ENCODE measurements at places on chromosomes 16 and 17.
A peak's percentile ranks its signal among the peaks of the same experiment; 100 is the strongest.

DNA sequence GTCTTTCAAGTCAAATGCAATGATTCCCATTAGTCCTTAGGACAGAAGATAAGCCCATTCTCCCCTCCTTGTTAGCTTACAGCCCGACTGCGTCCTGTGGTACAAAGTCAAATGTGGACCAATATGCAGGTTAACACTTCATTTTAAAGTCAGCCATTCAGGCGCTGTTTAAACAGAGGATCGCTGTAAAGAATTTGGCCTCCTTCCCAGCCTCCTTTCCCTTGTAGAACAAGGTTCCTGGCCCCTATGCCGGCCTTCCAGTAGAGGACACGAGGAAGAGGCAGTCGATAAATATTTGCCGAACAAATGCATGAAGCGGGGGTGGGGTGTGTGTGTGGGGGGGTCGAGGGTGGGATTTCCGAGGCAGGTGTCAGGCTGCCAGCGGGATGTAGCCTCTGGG is 4.3 kb downstream of the SDK2 start:
- no peak for DNase-seq

DNA sequence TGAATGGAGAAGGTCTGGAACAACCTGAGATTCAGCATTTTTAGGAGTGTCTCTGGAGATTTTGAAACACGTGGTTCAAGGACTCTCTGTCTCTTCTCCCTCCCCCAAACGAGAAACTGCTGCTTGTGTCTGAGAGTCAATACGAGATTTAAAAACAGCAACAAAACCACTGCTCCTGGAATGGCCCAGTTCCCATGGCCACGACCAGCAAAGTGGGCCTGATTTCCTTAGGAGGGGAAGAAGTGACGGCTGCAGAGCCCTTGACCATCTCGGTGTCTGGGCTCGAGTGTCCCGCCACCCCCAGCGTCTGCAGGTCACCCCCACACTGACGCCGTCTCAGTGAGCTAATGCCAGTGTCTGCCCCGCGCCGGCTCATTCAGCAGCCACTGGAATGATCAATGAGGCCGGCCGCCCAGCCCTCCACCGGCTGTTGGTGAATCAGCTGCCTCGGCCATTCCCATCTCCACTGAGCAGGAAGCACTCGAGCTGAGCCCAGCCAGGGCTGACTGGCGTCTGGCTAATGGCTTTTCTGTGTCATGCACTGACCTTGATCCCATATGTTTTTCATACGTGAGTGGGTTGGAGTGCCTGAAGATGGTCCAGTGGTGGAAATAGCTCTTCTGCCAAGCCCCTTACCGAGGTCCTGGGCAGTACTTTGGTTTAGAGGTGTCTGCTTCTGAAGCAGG is 151.8 kb downstream of the PITPNC1 start:
- DNase-seq, result no peak

DNA sequence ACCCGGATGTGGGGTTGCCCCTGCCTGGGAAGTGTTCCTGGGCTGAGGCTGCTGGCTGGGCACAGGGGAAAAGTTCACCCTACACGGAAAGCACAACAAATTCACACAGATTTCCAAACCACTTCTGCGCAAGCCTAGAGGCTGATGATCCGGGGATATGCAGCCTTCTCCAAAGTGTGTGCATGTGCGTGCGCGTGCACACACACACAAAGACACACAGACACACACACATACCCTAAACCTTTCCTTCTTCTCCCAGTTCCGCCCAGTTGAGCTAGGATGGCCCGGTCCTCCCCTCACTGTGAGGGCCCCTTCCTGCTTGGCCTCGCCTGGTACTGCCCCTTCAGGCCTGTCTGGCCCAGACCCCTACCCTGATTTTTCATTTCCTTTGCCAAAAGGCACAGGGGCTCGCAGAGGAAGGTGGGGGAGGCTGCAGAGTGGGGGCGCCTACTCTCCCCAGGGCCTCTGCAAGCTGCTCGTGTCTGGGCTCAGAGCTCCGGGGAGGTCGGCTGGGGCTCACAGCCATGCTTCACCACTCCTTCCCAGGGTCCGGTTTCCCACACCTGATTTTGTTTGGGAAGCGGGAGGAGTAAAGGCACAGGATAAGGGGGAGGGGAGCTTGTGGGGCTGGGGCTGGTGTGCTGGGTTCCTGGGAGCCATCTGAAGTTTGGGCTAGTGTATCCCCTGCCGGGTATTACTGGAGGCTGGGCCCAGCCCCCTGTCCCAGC is 144.7 kb downstream of the ENGASE start:
- no peak for DNase-seq

DNA sequence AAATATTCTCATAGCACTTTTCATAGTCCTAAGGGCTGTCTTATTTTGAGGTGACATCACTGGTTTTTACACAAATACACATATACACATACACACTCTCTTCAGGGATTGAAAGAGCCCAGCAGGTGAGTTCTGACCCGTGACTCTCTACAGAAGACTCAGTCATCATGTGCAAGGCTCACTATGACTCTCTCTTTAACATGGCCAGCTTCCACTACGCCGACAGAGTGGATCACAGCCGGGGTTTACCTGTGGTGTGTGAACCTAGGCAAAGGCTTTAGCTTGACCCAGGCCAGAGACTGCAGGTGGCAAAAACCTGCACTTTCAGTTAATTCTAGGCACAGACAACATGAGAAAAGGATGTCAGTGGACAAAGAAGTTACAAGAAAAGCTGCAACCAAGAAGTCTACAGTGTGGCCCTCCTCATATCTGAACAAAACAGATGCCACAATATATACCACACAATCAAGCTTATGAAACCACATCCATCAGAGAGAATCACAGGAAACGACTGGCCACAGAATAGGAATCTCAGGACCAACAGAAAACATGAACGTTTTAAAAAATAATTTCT is 56.5 kb downstream of the CYTH1 start:
- DNase-seq, result peak; percentile 18

DNA sequence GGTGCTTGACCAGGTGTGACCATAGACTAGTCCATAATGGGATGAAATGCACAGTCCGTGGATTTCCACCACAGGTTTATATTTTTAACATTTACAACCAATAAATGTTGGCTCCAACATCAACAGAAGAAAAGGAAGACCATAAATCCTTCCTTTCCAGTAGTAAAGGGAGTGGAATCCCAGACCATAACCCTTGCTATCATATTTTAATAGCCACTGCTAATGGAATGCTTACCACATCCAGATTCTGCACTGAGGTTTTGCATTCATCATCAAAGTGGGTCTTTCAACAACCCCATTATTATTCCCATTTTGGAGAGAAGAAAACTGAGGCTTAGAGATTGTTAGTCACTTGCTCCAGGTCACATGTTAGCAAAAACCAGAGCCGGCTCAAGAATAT is 106.7 kb downstream of the FOXL1 start:
- no peak for DNase-seq

DNA sequence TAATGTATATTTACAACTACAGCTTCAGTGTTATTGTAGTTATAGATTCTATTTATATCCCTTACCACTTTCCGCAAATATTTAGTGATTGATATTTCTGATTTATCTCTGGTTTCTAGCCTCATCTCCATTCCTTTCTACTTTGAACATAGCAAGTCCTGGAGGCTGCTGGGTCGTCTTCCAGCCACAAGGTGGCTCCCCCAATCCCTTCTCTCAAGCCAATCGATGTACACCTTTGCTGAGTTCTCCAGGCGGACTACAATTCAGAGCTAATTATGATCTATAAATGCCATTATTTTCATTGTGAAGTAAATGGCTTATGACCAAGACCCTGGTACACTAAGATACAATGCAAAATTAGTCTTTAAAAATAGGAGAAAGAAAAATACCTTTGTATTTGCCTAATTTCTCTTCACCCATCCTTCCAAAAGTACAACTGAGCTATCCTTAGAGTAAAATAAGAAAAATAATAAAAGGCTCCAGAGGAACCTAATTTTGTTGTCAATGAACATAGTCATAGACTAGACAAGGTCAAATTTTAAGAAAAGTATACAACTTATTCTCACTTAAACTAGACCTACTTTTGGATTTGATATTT is 122.1 kb downstream of the SKAP1 start:
- DNase-seq, result peak; percentile 49

DNA sequence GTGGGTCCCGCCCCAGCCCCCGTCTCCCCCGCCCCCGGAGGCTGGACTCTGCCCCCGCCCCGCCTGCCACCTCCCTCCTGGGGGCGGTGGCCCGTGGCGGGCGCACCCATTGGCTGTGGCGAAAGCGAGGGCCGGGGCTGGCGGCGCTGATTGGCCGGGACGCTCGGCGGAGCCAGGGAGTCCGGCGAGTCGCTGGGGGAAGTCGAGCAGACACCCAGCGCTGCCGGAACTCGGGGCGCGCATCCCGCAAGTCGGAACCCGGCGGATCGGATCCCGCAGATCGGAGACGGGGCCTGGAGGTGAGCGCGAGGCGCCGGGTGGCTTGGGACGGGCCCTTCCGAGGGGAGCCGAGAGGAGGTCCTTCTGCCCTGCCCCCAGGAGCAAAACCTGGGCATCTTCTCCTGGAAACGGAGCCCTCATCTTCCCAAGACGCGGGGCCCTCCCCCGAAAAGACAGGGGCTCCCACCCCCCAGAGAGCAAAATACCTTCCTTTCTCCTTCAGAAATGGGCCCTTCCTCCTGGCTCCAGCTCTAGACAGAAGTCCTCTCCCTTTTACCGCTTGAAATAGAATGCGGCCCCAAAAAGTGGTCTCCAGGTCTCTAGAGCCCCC is at the start of gene ABAT:
ABAT (plus strand) TSS at position 205 of the 610 bp plus-strand sequence. CDS start 61,123 bp downstream, outside the sequence.
- DNase-seq, result peak; percentile 82

GRCh38 chr17:40241252-40241834 is 22.2 kb downstream of the WIPF2 start:
- DNase-seq, result no peak

DNA sequence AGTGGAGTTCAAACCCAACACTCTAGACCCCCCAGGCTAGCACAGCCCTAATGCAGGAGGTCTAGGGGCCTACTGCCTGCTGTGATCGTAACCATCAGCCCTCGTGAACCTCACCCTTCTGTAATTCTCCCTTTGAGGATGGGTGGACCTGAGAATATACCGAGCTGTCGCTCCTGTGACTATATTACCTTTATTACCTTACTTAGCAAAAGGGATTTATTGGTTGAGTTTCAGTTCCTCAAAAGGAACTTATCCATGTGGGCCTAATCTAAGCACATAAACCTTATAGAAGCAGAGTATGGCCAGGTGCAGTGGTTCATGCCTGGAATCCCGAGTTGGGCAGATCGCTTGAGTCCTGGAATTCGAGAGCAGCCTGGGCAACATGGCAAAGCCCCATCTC is 19.2 kb upstream of the EMP2 start:
- DNase-seq, result no peak

GRCh38 chr17:66441101-66441661 is 138.8 kb downstream of the PRKCA start:
- no peak for DNase-seq
